ENCODE measurements at places on chromosomes 3 and 15. TPM values are rescaled to one million over a fixed set of nuclear protein-coding genes. Genes with fewer than 3 reads are reported as not detected.

DNA sequence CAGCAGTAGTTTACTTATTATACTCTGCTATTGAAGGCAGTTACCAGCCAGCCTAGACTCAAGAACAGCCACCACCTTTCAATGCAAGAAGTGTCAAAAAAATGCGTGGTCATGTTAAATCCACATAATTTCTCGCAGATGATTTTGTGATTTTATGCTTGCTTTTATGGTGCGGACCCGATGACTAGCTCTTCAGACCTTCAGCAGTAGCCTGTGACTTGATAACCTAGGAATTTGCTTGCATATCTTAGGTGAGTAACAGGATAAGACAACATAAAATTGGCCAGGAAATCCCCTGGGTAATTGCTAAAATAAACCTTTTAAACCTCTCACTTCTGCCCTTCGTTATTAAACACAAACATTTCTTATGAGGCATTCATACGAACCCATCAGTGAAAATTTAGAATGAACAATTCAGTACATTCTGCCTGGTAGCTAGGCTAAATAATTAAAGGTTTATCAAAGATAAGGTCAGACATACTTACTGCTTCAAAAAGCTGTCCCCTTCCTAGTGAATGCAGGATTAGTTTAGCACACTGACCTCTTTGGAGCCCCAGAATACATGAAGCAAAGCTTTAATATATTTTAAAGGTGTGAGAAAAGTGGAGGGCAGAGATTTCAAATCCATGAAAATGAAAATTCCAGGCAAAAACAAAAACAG, 798.8 kb downstream of the OTOL1 start:
- DNase-seq = no peak

DNA sequence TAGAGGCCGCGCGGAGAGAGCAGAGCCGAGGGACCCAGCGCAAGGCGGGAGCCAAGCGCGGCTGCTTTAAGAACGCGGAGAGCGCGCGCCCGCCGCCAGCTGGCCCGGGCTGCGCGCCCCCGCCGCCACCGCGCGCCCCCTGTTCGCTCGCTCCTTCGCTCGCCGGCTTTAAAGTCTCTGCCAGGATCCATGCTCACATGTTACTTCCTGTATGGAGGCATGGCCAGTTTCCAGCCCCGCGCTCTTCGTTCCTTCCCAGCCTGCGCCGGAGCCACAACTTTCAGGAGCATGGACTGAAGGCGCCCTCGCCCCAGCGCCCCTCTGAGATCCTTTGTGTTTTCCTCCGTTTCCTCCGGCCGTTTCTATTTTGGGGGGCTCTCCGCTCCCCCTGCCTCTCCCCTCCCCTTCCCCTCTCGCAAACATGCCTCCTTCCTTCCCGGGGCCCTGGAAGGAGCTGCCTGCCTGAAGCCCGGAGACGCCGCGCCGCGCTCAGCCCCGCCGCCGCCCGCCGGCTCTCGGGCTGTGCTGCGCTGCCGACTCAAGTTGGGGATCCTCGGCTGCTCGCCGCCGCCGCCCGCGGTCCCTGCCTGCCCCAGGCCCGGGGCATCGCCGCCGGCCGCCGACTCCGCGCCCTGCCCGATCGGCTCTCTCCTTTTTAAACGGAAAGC, at the start of gene PTPRG:
PTPRG (plus strand) TSS at position 198 of the 668 bp plus-strand sequence. CDS start 717 bp downstream, outside the sequence.
- DNase-seq = peak; percentile 61

- no peak for DNase-seq
Measured at GRCh38 chr3:62277986-62278385, 95.4 kb downstream of the FEZF2 start.

MLF1 gene
- total RNA-seq = 48.9 TPM

TLR9 gene
- total RNA-seq = not detected

P2RY12 gene
- total RNA-seq = not detected

Data from H1 (cell line).